Hematopoietic multipotent progenitor cell treated with erythropoietin and hydrocortisone succinate and interleukin-3 and kit ligand, for 17 days (in vitro differentiated cells): ENCODE measurements at places on chromosomes 5 and 9.

GRCh38 chr9:137445275-137445807, 4.2 kb upstream of the ENTPD8 start:
- DNase-seq = peak; percentile 83

- no peak for DNase-seq
These were observed 1167.6 kb downstream of the CDH12 start for GRCh38 chr5:21685522-21685921.

DNA sequence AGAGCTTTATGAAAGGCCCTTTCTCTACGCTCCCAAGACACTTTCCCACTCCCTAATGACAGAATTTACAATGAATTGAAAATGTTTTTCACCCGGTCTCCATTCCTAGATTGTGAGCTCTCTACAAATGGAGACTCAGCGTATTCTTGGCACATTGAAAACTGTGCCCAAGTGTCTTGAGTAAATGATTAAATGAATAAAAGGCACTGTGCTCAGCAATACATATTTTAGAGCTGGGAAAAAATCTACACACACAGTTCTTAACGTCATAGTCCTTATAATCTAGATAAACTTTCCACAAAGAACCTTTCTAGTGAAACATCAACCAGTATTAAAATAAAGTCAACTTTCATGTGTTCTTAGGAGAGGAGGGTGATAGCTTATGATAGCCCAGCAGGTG, 634.0 kb downstream of the RAB3C start:
- no peak for DNase-seq

DNA sequence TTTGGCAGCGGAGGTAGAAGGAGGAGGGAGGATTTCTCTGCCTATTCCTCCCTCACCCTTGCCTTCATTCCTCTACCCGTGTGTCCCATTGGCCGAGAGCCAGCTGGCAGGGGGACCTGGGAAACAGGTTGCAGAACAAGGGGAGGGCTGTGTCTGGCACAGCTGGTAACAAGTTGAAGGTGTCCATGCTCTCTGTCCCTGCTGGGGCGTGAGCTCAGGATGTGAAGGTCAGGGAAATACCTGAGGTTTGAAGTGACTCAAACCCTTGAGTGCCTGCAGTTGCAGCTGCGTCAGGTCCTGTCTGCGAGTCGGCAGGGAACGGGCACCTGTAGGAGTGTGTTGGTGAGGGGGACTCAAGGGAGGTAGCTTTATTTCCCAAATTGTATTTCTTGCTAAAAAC, 16.2 kb downstream of the MIGA2 start:
- no peak for DNase-seq

- DNase-seq = no peak
These were observed 15.2 kb downstream of the ERP44 start for GRCh38 chr9:100083448-100084127.

DNA sequence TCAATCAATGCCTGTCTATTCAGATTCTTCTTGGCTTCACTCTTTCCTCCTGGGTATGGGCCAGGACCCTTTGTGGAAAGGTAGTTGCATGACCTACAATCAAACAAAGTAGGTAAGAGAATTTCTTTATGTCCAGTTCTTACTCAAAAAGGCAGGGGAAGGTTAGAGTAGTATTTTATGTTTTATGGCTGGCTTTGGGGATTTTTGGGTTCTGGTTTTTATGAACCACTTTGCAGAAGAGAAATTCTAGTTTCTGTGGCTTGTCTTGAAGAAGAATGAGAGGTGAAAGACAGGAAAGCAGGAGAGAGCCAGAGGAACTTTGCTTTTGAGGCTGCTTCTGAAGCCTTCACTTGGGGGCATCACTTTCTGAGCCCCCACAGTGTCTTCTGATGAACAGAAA, 14.7 kb upstream of the CRHBP start:
- DNase-seq = no peak

GRCh38 chr9:88767504-88767790, 223.8 kb upstream of the S1PR3 start:
- no peak for DNase-seq

DNA sequence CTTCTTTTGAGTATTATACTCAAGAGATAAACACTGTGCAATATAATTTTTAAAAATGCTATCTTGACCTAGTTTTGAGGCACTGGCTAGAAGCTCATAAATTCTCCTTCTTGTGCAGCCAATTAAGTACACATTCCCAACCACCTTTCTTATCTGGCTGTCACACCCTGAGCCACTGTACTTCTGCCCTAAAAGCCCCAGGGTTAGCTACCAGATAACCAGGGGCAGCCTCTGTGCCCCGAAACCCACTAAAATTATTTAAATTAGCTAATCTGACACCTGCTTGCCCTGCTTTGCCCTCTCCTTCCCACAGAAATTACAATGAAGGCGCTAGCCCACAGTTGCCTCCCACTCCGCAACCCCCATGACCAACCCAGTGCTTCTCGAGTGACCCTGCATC, 597.3 kb upstream of the TYRP1 start:
- DNase-seq = no peak

GRCh38 chr5:56985936-56986625, 34.2 kb upstream of the MIER3 start:
- DNase-seq = no peak

GRCh38 chr9:136426787-136427186, 12.9 kb downstream of the INPP5E start:
- no peak for DNase-seq

GRCh38 chr5:111225926-111226325, 1.7 kb downstream of the CAMK4 start:
- DNase-seq = no peak

DNA sequence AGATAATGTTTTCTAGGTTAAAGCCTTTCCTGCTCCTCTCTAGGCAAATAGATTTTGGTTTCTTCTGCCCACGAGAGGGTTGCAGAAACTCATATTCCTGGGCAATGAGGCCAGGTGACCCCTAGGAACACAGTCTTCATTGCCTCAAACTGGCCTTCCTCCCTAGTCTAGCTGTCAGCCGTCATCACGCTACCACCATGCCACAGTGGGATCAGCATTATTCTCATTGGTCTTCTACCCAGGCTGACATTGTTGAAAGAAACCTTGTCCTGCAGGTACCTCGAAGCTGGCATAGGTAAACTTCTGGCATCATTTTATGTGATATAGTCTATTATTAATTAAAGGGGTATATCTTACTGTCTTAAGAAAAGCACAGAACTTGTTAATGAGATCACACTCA, 51.1 kb downstream of the ELL2 start:
- no peak for DNase-seq

DNA sequence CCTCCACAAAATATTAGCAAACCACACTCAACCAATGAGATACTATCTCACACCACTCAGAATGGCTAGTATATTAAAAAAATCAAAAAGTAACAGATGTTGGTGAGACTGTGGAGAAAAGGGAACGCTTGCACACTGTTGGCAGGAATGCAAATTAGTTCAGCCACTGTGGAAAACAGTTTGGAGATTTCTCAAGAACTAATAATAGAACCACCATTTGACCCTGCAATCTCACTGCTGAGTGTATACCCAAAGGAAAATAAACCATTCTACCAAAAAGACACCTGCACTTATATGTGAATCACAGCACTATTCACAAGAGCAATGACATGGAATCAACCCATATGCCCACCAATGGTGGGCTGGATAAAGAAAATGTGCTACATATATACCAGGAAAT, 393.5 kb downstream of the PDE4D start:
- no peak for DNase-seq

DNA sequence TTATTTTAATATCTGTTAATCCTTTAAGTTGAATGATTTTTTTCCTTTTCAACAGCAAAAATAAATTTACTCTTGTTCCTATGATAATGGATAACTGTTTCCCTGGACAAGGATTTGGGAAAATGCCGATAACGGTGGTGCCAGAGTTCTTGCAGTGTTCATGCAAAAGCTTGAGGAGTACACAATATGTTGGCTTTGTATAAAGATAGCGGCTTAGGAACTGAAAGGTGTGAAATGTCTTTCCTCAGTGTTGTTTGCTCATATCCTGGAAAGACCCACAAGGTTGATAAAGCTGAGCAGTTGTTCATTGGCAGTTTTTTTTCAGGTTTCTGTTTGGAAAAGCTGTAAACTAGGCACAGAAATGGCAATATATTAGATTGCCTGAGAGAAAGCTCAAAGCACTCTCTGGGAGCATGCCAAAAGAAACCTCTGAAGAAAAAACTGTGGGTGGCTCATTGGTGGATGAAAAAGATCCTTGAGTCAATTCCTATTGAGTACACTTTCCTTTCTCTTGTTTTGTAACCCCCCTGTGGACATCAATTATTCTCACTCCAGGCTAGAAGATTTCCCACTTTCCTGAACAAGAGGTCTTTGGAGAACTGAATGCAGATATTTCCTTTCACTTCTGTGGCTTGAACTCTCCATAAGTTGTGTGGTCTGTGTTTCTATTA, 117.2 kb upstream of the RGMB start:
- no peak for DNase-seq

GRCh38 chr9:98732091-98732490, 23.4 kb upstream of the GABBR2 start:
- no peak for DNase-seq

- DNase-seq = no peak
These were observed 116.0 kb downstream of the MACIR start for GRCh38 chr5:103374473-103374963.
